Femur (tissue), 1 donor: ENCODE measurements at places on chromosomes 13 and 19.

DNA sequence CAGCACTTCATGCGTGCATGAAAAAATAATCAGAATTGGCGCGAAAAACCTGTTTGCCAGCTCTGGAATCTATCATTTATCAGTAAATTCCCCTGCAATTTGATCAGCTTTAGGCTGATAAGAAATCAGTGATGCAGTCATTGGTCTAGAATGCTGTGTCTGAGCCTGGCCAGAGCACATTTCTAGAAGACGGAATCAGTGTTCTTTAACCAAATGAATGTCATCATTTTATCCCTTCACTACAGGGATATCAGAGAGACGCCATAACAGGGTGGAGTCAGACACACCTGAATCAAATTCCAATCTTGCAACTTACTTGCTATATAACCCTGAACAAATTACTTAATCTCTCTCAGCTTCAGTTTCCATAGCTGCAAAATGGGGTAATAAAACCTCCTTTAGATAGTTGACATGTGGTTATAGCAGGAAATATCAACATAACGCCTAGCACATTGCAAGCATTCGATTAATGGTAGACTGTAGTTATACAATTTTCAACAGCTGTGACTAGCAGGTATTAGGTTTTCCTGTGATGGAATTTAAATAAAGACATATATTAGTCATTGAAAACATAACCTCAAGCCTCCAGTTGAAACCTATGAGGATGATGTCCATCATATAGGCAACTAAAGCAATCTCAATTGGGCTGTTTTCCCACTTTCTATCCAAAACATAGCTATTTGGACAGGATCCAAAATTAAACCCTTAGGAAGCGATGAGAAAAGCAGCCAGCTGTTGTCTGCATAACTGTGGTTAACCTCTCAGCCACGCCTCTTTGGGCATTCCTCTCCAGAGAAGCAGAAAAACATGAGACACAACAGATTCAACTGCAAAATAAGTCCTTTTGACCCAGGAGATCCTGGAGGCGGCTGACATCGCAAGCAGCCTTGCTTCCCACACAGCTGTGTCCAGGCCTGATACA, 51.6 kb upstream of the UBL3 start:
- DNase-seq: peak; percentile 73

GRCh38 chr13:99863789-99864626, 107.6 kb downstream of the ZIC5 start:
- no peak for DNase-seq

DNA sequence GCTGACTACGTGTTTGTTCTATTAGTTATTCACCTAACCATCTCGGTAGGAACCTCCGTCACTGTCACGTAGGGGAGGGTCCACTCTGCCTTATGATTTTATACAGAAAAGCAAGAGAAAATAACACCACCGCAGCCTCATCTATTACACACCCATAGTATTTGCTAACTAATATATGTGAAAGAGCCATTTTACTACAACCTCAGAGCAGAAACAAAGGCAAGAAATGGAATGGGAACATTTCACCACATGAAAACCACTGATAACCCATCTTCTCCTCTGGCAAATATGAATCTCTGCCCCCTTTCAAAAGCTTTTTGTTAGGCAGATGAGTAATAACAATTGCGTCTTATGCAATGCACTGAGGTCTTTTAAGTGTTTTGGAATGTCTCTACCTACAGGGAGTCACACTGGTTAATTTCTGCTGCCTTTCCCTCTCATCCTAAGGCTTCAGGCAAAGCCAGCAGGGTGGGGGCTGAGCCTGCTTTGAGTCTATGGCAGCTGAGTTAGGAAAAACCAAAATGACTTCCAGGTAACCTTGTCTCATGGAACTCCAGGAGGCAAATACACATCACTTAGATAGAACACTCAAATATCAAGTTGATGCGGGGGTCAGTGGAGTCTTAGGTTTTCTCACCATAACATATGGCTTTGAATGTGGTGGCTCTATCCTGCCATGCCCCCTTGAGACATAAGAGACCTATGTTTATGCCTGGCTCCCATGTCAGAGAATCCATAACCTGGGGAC, 15.0 kb downstream of the TSHZ3 start:
- DNase-seq: no peak

DNA sequence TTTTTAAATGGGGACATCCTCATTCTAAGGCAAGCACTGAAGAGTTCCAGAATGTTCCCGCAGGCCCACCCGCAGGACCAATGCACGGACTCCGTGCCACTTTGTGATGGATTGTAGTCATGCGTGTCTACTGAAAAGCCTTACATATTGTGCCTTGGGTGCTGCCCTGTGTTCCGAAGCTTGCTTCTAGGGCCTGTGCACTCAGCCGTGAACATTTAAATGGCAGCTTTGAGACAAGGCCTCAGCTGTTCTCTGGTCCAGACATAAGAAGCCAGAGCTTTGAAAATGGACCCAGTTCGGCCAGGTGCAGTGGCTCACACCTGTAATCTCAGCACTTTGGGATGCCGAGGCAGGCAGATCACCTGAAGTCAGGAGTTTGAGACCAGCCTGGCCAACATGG, 75.3 kb upstream of the CACNA1A start:
- DNase-seq: no peak

- no peak for DNase-seq
Observed at GRCh38 chr19:18855647-18856384, 24.1 kb downstream of the UPF1 start.

GRCh38 chr13:66577358-66577757, 652.8 kb downstream of the PCDH9 start:
- DNase-seq: no peak

- DNase-seq: no peak
Observed at GRCh38 chr19:8148410-8149260, 757 bp downstream of the FBN3 start.

DNA sequence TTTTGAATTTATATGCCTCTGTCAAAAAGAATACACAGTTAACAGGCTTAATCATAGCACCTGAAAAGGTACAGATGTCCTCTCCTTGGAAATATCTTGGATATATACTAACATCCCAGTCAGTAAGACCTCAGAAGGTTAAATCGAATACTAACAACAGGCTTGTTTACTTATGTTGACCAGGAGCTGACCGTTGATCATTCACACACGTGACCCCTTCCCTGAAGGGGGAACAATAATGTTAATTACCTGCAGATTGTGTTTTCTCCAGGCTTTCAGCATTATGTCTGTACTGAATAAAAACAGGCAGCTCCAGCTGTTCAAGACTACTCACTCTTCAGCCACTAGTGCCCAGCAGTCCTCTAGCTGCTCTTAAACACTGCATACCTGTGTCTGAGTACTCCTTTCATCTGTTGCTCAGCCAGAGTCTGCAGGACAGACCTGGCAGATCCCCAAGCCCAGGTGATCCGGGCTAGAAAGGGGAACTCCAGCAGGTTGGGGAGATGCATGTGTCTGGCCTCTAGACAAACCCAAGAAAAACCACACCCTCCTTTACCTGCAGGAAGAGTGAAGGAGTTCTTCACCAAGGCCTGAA, 163.9 kb downstream of the RNF17 start:
- no peak for DNase-seq

DNA sequence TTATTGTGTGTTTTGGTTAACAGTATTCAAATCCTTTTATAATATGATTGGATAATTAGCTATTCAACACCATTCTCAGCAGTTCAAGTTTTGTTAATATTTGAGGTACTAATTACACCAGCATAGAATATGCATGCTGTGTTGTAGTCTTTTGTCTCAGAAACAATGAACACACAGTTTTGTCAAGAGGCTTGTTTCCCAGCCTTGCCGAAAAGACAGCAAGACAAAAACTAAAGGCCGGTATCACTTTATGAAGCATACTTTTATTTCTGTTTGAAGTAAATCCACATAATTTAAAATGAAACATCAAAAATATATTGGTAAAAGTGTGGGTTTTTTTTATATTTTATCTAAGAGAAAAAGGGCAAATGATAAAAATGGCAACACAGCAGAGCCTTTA, 7.5 kb downstream of the GPR180 start:
- DNase-seq: no peak

- no peak for DNase-seq
Observed at GRCh38 chr19:33416307-33417215, 43.1 kb downstream of the CEBPG start.

- DNase-seq: no peak
Observed at GRCh38 chr13:30222254-30222653, 85.1 kb downstream of the KATNAL1 start.

DNA sequence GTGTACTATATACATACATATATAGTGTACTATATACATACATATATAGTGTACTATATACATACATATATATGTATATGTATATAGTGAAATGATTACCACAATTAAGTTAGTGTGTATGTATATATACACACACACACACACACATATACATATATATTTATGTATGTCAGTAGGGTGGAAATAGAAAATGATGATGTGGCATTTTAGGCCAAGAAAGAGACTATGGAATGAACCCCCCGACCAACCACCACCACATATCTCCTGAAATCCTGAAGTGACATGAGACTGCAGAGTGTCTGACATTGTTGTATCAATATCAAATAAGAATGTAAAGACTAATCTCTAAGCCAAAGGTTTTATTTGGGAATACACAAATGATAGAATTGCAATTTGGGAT, 107.6 kb downstream of the RFC3 start:
- DNase-seq: no peak

- DNase-seq: no peak
Observed at GRCh38 chr13:37492075-37492474, 106.5 kb downstream of the POSTN start.

- no peak for DNase-seq
Observed at GRCh38 chr13:31749929-31750328, 10.6 kb downstream of the RXFP2 start.

- DNase-seq: no peak
Observed at GRCh38 chr13:101415358-101416174, 742 bp downstream of the NALCN start.

GRCh38 chr13:45564133-45564776, 51.3 kb downstream of the ERICH6B start:
- no peak for DNase-seq

- no peak for DNase-seq
Observed at GRCh38 chr19:13506471-13506820, at the start of gene CACNA1A. TSS of gene CACNA1A (minus strand) at chr19:13506479. CDS start at chr19:13506224, 255 bp downstream.

GRCh38 chr13:46687810-46688209, 109.2 kb downstream of the ESD start:
- DNase-seq: no peak

DNA sequence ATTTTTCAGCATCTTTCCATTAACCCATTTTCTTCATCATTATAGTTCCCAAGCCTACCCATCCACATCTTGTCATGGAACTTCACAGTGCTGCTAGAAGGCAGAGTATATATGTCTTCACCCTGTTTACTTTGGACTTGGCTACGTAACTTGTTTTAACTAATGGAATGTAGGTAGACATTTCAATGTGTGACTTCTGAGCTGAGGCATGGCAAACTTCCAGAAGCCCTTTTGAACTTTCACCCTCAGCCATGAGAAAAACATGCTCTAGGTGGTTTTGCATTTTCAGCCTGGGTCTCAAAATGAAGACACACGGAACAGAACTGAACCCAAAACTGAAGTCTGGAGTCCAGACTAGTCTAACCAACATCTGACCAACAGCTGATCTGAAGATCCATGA, 3.2 kb downstream of the TEX30 start:
- DNase-seq: no peak

GRCh38 chr13:31950111-31950815, 81.3 kb upstream of the FRY start:
- DNase-seq: no peak

GRCh38 chr19:45253396-45254027, 2.4 kb downstream of the MARK4 start:
- no peak for DNase-seq

DNA sequence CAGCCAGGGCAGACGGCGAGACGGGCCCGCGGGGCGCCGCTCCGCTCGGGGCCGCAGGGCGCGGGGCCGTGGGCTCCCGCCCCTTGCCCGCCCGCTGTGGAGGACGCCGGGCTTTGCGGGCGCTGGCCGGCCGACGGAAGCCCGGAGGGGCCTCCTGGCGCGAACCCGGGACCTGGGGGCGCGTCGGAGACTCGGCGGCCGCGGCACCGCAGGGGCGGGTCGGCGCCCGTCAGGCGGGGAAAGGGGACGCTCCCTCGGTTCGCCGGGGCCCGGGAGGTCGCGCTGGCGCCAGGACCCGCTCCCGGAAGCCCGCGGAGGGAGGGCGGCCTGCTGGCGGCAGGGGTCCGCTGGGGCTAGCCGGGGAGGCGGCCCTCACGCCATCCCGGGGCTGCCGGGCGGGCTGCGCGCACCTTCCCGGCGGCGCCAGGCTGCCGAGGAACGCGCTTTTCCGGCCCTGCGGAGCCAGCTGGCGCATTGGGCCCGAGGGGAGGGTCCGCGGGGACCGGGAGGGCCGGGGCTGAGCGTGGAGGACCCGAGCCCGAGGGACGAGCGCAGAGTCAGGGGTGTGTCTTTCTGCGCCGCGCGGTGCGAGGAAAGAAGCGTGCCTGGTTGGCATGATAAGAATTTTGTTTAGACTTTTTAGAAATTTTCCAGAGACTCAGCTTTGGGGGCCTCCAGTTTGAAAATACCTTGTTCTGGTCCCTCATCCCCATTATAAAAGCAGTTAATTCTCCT, 511 bp downstream of the GARRE1 start:
- peak; percentile 55 for DNase-seq

DNA sequence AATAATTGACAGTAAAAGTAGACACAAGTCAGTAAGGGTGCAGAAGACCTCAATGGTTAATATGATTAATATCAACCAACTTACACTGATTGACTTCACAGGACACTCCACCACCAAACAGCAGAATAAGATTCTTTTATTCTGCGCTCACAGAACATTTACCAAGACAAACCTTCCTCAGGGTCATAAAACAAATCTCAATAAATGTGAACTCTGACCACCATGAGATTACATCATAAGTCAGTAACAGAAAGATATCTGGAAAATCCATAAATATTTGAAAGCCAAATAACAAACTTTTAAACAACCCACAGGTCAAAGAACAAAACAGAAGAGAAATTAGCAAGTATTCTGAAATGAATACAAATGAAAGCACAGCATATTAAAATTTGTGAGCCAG, 99.7 kb downstream of the SPACA7 start:
- DNase-seq: no peak

- DNase-seq: no peak
Observed at GRCh38 chr13:112325920-112326645, 50.1 kb upstream of the SPACA7 start.

DNA sequence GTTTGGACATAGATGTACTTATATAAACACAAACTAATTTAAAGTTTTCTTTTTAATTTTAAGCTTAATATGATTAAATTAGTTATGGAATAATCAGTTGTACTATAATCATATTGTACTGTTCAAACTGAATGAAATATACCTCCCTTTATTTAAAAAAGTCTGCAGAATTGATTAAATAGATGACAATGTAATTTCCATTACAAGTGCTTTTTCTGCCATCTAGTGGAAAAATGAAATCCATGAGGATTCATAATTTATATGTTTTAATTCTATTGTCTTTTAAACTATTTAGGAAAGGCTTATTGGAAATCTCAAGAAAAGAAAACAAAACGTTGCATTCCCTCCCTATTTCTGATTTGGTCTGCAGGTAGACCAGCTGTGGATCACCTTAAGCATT, 30.9 kb downstream of the MZT1 start:
- DNase-seq: no peak

DNA sequence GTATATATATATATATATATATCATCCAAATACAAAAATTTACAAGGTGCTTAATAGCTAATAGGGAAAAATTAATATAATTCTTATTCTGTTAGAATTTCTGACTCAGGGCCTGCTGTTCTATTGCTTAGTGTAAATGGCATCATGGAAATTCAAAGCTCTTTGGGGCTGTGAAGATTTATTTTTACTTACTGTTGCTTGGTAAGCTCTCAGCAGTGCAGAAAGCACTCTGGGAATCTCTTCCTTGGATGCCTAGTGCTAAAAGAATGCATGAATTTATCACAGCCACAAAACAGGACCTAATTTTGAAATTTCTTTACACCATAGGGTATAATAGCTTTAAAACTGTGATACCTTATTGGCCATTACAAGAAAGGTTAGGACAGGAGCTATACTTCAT, 69.3 kb upstream of the SLAIN1 start:
- DNase-seq: no peak
